ENCODE measurements at places on chromosomes 1 and 21. TPM values are rescaled to one million over a fixed set of nuclear protein-coding genes. Genes with fewer than 3 reads are reported as not detected.
A peak's percentile ranks its signal among the peaks of the same experiment; 100 is the strongest.

Gene SAMD13
- total RNA-seq = 0.84 TPM

Gene FAM177B
- total RNA-seq = not detected

Gene NBPF14
- 9.4 TPM for total RNA-seq

DNA sequence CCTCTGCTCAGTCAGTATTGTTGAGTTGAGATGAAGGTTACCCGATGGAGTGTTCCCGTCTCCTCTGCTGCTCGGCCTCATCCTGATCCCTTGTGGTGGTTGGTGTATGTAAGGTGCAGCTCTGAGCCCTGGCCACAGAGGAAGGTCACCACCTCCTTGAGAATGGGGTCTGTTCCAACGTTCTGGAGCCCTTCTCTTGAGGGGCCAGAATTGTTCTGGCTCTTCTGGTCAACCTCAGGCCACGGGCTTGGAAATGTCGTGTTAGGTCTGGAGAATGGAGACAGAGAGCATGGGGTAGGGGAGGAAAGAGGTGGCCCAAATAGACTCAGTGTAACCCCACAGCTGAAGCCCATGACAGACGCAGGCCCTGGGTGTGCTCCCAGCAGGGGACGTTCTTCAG lies 62.3 kb upstream of the ETV3 start:
- no peak for DNase-seq

DNA sequence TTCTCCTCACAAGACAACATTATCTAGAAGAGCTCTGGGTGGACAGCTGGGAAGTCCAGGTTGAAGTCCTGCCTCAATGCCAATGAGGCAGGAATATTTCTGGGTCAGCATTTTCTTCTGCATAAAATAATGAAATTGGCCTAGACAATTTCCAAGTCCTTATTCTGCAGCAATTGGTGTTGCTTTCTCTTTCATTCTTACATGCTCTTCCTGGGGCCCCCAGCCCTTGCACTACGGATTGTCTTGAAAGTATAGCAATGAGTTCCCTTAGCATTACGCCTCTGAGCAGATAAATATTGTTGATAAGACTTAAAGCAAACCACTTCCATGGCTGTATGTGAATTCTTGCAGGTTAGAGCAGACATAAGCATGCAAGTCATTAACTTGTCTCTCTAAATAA lies 188.5 kb downstream of the TGFBR3 start:
- DNase-seq = peak; percentile 50

- DNase-seq = no peak
These were observed 7.7 kb upstream of the NPHP4 start for GRCh38 chr1:5999711-6000443.

DNA sequence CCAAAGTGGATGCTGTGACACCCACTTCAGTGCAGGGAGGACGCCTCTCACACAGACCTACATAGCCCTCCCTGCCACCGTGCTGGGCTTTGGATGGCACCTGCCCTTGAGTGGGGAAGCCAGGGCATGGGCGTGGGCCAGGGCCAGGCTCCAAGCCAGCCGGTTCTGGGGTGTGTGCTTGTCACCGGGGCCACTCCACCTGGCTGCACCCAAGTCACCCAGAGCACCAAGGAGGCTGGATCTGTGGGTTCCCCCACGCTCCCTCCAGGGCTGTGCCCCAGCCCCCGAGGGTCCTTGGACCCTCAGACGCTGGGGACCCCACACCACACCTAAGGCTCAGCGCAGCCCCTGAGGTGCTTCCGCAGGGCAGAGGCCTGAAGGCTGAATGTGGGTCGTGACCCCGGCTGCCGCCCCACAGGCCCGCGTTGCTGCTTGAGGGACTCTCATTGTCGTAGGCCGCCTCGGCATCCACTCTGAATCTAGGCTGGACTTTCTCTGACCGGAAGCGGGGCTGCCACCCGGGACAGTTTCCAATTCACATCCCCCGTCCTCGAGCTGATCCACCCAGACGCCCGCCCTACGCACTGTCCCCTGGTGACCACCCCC lies 1.5 kb downstream of the MXRA8 start:
- no peak for DNase-seq

DNA sequence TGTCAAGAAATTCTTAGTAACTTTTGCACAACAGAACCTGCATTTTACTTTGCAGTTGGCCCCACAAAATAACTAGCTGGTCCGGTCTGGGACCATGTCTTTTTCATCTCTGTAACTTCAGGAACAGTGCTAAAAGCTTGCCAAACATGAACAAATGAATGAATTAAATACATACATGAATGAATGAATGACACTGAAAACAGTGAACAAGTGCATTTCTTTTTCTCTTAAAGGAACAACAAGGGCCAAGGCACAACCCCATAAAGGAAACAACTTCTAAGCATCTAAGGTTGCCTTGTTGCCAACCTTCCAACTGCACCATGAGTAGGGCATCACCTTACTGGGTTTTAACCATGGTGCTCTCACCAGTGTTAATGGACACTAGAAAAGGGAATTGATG lies 534.4 kb upstream of the PKN2 start:
- DNase-seq = no peak

Gene ACTL8
- total RNA-seq = not detected

DNA sequence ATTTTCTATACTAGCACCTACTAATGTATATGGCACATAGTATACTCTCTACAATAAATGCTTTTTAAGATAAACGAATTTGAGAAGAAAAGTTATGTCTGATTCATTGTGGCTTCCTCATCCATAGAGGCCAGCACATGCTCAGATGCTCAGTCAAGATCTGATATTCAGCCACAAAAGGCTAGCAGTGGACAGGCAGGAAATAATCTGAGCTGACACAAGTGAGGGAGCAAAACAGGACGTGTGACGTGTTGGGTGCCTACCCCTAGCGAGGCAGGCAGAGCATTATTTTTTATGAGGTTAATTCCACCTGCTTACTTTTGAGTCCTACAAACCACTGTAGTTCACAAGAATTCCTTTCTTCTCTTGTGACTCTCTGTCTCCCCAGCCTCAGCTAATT lies 550.9 kb downstream of the SMYD3 start:
- DNase-seq = peak; percentile 28

Gene IVL
- not detected for total RNA-seq

Gene PLA2G2F
- not detected for total RNA-seq

Gene DTL
- total RNA-seq = 104 TPM

DNA sequence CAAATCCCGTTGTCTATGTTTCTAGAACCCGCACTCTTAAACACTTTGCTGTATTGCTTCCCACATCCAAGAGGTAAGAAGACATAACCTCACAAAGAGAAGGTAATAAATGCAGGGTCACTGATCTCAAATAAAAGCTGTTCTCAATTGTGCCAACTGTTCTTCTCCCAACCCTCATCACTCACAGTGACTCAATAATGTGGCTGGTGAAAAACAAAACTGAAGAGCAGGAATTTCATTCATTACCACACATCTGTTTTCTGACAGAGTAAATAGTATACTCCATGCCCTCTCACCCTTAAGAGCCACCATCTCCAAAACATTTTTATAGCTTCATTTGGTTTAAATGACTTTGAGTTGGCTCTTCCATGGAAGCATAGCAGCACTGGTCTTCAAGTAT lies 6.2 kb upstream of the ERICH3 start:
- DNase-seq = no peak

DNA sequence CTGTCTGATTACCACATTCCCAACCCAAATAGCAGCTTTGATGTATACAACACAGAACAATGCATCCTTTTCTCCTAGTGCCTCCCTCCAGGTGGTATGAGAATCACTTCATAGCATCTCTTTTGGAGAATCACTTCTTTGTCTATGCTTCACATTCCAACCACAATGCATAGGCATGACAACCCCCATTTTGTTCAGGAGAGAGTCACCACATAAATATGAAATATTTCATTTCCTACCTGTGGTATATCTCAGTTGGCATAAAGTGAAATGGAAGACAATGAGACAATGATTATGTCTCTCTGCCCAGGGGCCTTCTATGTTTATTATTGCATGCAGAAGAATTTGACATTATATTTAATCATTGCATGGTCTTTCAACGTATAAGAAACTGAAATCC lies 112.2 kb downstream of the BRINP2 start:
- no peak for DNase-seq

Gene PLA2G2D
- not detected for total RNA-seq

Gene ORC1
- total RNA-seq = 54.4 TPM
